ENCODE measurements at places on chromosomes 7 and 10. TPM values are rescaled to one million over a fixed set of nuclear protein-coding genes. Genes with fewer than 3 reads are reported as not detected.

- no peak for DNase-seq
These were observed 37.4 kb downstream of the SEMA3A start for GRCh38 chr7:84157171-84157570.

GRCh38 chr10:70575874-70576802 lies 26.4 kb downstream of the PRF1 start:
- peak; percentile 61 for DNase-seq

- DNase-seq = no peak
These were observed 45.9 kb upstream of the BET1 start for GRCh38 chr7:94050046-94050445.

Gene SKIDA1
- polyA plus RNA-seq = 3.1 TPM

Gene PLEKHS1
- polyA plus RNA-seq = 0.07 TPM
